ENCODE measurements at places on chromosomes 3 and 15. TPM values are rescaled to one million over a fixed set of nuclear protein-coding genes. Genes with fewer than 3 reads are reported as not detected.

Gene CEP97
- total RNA-seq: 8.4 TPM

DNA sequence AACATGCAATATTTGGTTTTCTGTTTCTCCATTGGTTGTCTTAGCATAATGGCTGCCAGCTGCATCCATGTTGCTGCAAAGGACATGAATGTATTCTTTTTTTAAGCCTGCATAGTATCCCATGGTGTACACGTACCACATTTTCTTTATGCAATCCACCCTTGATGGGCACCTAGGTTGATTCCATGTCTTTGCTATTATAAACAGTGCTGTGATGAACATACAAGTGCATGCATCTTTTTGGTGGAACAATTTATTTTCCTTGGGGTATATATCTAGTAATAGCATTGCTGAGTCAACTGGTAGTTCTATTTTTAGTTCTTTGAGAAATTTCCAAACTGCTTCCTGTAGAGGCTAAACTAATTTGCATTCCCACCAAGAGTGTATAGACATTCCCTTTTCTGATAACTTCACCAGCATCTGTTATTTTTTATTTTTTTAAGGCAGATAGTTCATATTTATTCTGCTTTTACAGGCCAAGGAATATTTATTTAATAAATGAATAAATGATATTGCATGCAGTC lies 62.4 kb upstream of the NPHP3 start:
- H3K27me3 ChIP-seq: no peaks in the 10 kb centered on the region
- H3K27ac ChIP-seq: no peak overlapping the region
- H3K36me3 ChIP-seq: no peaks in the 10 kb centered on the region
- DNase-seq: no peak
- no peak overlapping the region for H3K4me3 ChIP-seq

- peaks cover 37% of the 10 kb centered on the region for H3K4me1 ChIP-seq
- no peak for DNase-seq
- no peaks in the 10 kb centered on the region for H3K27me3 ChIP-seq
- no peak overlapping the region for H3K27ac ChIP-seq
These were observed 292.5 kb downstream of the PTPRG start for GRCh38 chr3:61853912-61854311.

- H3K27ac ChIP-seq: no peak overlapping the region
- H3K4me3 ChIP-seq: no peak overlapping the region
- H3K4me1 ChIP-seq: no peaks in the 10 kb centered on the region
- H3K27me3 ChIP-seq: no peaks in the 10 kb centered on the region
These were observed 18.4 kb downstream of the CLDN1 start for GRCh38 chr3:190303884-190304283.

Gene GCNT3
- total RNA-seq: not detected

Gene GTPBP8
- 19.5 TPM for total RNA-seq

GRCh38 chr3:138036572-138036971 lies 26.6 kb downstream of the CLDN18 start:
- H3K27ac ChIP-seq: no peak overlapping the region
- H3K36me3 ChIP-seq: no peaks in the 10 kb centered on the region
- DNase-seq: no peak

DNA sequence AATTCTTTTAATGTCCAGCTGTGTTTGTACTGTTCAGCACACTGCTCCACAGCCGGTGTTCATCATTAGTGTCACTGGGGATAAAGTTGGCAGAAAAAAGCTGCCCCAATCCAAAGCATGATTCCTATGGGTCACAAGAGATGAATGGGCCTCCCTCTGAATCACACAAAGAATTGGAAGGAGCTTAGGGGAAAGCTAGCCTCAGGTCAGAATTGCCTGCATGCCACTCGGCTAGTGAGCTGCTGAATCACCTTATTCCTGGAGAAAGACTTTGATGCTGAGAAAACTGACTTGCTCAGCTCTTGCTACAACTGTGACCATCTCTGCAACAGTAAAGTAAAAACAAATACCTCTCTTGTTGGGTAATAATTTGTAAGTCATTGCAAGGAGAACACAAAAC lies 3.5 kb downstream of the CCK start:
- DNase-seq: no peak
- no peak overlapping the region for H3K4me3 ChIP-seq
- H3K27me3 ChIP-seq: peaks cover 15% of the 10 kb centered on the region
- H3K4me1 ChIP-seq: peaks cover 5% of the 10 kb centered on the region

Gene SPSB4
- 0.60 TPM for total RNA-seq

DNA sequence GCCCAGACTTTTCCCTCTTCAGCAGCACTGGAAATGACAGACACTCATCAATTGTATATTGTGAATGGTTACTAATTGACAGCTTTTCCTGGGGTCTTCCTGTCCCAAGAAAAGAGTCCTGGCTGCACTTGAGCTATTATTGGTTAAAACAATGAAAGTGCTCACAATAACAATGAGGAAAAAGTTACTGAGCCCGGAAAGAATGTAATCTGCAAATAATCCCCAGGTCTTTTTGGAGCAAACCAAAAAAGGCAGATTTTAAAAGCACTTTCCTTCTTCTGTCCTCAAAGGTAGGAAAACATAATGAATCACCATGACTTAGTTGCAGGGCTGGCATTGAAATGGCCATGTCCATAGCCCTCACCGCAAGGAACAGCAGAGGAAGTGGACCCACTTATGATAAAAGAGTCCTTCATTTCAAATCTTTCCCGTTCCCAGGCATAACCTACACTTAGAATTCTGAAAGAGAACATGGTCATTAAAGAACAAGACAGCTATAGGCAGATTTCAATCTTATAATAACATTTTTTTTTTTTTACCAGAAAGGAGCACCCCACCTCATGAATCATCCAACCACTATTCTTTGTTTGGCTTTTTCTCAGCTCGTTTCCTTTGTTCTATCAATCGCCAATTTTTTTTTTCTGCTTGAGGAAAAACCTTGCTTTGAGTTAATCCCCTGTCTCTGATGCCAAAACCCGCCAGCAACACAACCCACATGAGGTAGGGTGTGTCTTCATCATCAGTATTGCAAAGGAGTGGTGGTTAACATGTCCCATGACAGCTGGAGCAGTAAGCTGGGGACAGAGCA lies 35.5 kb upstream of the ATP1B3 start:
- H3K4me3 ChIP-seq: no peak overlapping the region
- no peaks in the 10 kb centered on the region for H3K27me3 ChIP-seq
- H3K36me3 ChIP-seq: no peaks in the 10 kb centered on the region
- H3K4me1 ChIP-seq: no peaks in the 10 kb centered on the region
- peak overlapping the region; percentile 38 for H3K27ac ChIP-seq
- no peak for DNase-seq

DNA sequence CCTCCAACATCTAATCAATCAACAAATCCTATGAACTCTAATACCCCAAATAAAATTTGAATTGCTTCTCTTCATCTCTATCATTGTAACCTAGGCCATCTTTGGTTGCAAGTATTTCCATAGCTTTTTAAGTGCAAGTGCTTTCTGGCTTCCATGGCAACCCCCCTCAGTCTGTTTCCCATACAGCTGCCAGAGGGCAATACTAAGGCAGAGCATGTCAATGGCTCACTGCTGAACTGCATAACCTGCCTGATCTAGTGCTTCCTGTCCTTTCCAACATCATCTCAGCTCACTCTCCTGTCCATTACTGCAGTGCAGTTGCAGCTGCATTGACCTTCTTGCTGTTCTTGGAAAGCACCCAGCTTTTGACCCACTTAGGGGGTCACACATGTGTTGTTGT lies 198.4 kb downstream of the WNT5A start:
- no peak overlapping the region for H3K27ac ChIP-seq

Gene SLC51A
- total RNA-seq: 0.39 TPM

DNA sequence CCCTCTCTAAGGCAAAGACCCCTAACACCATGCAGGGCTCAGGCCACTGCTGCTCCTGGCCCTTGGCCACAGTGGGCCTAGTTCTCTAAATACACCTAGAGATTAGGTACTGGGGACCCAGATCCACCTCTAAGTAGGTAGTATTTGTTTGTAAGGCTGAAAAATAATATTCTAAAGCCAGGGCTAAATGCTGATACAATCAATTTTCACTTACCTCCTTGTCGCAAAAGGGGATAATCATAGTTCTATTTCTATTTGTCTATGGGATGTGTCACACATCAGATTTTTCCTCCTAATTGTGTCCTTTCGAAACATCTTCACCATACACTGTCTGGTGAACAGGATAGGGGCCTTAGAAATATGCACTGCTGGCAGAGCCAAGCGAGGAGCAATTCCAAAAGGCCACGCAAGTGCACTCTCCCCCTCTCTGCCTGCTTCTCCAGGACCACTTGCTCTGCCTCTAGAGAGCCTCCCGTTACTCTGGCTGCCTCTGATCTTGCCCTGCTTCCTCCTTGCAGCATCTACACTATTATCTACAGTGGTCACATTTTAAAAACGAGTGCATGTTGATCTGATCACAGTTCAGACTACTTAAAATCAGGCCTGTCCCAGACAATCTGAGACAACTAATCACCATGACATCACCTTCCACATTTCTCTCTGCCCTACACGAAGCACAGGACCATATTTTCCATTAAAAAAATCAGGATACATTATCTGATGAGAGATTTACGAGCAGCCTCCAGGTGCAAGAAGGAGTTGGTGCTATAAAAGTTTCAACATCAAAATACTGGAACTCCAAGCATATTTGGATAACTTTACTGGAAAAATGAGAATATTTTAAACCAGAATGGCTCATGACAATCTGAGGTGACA lies 115.4 kb downstream of the MYLK start:
- H3K36me3 ChIP-seq: no peaks in the 10 kb centered on the region
- no peaks in the 10 kb centered on the region for H3K27me3 ChIP-seq
- DNase-seq: no peak
- no peaks in the 10 kb centered on the region for H3K4me1 ChIP-seq
- H3K27ac ChIP-seq: no peak overlapping the region

- H3K27me3 ChIP-seq: no peaks in the 10 kb centered on the region
These were observed 5.4 kb upstream of the PLOD2 start for GRCh38 chr3:146166415-146166821.

Gene ZNF80
- total RNA-seq: not detected

DNA sequence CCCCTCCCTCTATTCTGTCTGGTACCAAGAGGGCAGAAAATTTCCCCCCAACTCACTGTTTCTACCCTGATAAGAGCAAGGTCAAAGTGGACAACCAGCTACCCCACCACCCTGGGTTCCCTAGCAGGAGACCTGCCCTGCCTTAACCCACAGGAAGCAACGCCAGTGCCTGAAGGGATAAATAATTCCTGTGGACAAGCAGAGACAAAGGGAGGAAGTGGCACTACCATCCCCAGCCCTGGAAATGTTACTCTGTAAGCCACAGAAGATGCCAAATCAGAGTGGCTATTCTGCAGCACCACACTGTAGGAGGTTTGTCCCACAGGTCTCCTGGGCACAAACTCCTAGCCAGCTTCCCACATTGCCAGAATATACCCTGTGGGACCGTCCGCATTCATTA lies 80.1 kb downstream of the DNAH12 start:
- no peaks in the 10 kb centered on the region for H3K27me3 ChIP-seq
- H3K27ac ChIP-seq: no peak overlapping the region
- no peak for DNase-seq
- no peaks in the 10 kb centered on the region for H3K36me3 ChIP-seq

DNA sequence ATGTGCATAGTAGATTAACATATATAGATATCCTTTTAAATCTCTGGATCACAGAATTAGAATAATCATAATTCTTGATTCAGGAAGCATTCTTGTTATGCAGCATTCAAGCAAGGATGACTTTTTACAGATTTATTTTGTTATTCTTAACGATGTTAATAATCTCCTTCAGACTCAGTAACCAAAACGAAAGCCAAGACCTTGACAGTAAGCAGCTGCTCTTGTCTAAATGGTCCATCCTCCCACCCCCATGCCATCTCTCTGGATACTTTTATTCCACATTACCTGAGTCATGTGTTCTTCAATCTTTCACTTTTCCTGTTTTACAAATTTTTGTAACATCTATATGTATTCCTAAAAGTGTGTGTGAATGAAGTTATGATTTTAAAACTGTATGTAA lies 33.3 kb upstream of the GPR171 start:
- no peaks in the 10 kb centered on the region for H3K27me3 ChIP-seq
- DNase-seq: no peak
- H3K4me3 ChIP-seq: no peak overlapping the region
- no peak overlapping the region for H3K27ac ChIP-seq
- no peaks in the 10 kb centered on the region for H3K36me3 ChIP-seq

DNA sequence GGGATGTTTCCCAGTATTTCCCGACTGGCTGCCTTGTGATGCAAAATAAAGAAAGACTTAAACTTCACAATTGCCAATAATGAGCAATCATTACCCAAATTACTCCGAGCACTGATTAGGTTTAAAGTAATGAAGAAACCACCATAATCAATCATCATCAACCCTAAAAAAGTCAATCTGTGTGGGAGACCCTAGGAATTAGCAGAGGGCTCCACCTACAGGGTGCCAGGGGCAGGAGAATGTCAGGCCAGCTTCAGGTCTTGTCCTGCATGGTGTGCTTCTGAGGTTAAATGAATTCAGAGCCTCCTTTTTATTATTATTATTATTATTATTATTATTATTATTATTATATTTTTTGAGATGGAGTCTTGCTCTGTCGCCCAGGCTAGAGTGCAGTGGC lies 478.0 kb upstream of the ARRDC4 start:
- H3K27me3 ChIP-seq: no peaks in the 10 kb centered on the region
- no peak overlapping the region for H3K27ac ChIP-seq

Gene DNAH1
- total RNA-seq: 2.6 TPM

- no peak overlapping the region for H3K27ac ChIP-seq
- no peak overlapping the region for H3K4me3 ChIP-seq
- H3K36me3 ChIP-seq: no peaks in the 10 kb centered on the region
- H3K4me1 ChIP-seq: no peaks in the 10 kb centered on the region
These were observed 119.5 kb downstream of the TMEM108 start for GRCh38 chr3:133157716-133158115.

DNA sequence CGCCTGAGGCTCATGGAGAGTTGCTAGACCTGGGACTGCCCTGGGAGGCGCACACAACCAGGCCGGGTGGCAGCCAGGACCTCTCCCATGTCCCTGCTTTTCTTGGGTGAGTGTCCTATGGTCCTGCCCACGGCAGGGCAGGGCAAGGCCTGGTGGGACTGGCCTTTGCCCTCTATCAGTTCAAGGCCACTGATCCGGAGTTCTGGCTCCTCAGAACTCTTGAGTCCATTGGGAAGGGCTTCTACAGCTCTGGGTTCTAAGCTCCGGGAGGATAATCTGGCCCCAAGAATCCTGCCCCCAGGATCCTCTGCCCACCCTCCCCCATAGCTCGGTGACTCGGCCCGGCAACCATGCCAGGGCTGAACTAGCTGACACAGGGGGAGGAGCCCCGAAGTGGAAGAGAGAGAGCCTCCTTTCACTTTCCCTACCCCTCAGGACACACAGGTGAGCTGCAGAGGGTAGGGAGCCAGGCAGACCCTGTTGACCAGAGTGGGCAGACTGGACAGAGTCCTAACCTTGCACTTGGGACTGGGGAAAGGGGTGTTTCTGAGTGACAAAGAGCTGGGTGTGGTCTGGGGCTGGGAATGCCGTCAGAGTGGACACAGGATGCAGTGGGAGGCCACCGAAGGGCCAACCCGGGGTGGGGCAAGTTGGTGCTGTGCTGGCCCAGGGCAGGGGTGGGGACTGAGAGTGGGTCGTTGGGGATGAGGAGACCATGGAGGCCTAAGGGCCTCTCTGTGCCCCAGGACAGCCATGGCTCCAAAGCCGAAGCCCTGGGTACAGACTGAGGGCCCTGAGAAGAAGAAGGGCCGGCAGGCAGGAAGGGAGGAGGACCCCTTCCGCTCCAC lies 664 bp downstream of the PARP3 start:
- DNase-seq: peak; percentile 84
- peaks cover 26% of the 10 kb centered on the region for H3K4me1 ChIP-seq
